ENCODE measurements at places on chromosomes 11 and 22. TPM values are rescaled to one million over a fixed set of nuclear protein-coding genes. Genes with fewer than 3 reads are reported as not detected.

MCHR1 gene
- total RNA-seq, result not detected

GPR83 gene
- not detected for total RNA-seq

VSIG10L2 gene
- total RNA-seq, result 28.2 TPM

AMBRA1 gene
- total RNA-seq, result 40.0 TPM

C11orf97 gene
- not detected for total RNA-seq
